Foreskin keratinocyte (primary cell): ENCODE measurements at places on chromosomes 3 and 15. TPM values are rescaled to one million over a fixed set of nuclear protein-coding genes. Genes with fewer than 3 reads are reported as not detected.

SPATA12 gene
- 0.02 and 0.04 TPM in 2 replicates for polyA plus RNA-seq

DNA sequence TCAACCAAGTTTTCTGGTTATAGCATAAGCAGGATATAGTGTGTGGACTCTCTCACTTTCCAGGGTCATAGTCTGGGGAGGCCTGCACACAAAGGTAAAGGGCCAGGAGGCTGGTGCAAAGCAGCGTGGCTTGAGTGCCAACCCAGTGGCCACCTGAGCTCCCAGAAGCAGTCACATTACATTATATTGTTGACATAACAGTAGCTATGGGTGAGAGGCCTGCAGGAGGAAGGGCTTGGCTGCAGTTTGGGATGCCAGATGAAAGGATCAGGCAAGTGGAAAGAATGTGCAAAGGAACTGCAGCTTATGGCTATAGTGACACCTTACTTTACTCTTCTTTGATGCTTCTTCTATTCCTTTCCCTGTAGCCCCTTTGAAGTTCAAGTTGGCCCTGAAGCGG is 96.5 kb downstream of the FLNB start:
- no peak for DNase-seq

DNA sequence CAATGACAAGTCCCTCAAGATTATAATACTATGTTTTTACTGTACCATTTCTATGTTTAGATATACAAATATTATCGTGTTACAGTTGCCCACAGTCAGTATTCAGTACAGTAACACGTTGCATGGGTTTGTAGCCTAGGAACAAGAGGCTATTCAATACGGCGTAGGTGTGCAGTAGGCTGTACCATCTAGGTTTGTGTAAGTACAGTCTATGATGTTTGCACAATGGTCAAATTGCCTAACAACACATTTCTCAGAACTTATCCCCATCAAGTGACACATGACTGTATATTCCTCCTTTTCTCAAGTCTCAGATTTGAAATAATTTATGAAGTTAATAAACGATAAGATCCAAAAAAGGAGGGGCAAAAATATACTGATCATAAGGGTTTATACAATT is 21.7 kb downstream of the ZDHHC3 start:
- DNase-seq = no peak

GRCh38 chr3:1092771-1093170 is at the start of gene CNTN6:
CNTN6 (plus strand) TSS chr3:1093024; CDS start chr3:1148009, 54,985 bp downstream.
- DNase-seq = no peak
